A172 (cell line): ENCODE measurements at places on chromosomes 11 and 22.

DNA sequence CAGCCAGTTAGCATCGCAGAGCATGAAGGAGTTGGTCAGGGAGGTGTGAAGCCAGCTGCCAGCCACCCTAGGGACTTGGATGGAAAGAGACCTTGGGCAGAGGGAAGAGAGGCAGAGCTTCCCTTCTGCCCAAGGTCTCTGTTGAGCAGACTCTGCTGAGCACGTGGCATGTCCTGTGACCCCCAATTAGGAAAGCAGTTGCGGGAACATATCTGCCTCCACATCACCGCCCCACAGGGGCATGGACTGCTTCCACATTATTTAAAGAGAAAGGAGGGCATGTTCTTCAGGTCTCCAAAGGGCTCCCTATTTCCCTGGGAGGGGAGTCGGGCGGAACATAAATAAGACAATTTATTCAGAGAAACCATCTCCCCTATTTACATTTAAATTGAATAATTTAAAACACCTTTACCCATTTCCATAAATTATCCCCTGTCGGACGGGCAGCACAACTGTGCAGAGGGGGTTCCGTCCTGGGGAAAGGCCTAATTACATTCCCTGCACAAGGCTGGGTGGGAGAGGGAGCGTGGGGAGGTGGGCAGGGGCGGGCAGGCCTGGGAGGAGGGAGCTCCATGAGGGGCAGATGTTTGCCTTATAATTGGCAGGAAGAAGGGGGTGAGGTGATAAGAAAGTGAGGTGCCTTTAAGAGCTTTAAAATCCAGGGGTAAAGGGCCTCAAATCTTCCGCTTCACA, 88.8 kb upstream of the THY1 start:
- DNase-seq, result no peak

DNA sequence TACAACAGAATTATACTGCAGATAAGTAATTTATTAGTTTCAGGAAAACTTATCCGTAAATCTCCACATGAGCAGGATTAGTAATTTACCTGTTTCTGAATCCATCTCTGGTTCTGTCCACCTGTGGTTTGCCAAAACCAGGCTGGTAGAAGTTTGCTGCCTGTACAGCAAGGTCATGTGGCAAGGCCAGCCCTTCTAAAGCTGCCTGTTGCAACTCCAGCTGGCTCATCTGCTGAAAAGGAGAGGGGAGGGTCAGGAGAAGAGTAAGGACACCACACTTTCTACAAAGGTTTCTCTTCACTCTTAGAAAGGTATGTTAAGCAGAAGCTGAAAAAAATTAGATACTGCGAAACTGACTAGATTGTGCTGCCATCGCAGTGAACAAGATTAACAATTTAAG, 42.3 kb downstream of the EIF4ENIF1 start:
- no peak for DNase-seq

GRCh38 chr22:29936186-29936585, 53.2 kb downstream of the MTMR3 start:
- no peak for DNase-seq

DNA sequence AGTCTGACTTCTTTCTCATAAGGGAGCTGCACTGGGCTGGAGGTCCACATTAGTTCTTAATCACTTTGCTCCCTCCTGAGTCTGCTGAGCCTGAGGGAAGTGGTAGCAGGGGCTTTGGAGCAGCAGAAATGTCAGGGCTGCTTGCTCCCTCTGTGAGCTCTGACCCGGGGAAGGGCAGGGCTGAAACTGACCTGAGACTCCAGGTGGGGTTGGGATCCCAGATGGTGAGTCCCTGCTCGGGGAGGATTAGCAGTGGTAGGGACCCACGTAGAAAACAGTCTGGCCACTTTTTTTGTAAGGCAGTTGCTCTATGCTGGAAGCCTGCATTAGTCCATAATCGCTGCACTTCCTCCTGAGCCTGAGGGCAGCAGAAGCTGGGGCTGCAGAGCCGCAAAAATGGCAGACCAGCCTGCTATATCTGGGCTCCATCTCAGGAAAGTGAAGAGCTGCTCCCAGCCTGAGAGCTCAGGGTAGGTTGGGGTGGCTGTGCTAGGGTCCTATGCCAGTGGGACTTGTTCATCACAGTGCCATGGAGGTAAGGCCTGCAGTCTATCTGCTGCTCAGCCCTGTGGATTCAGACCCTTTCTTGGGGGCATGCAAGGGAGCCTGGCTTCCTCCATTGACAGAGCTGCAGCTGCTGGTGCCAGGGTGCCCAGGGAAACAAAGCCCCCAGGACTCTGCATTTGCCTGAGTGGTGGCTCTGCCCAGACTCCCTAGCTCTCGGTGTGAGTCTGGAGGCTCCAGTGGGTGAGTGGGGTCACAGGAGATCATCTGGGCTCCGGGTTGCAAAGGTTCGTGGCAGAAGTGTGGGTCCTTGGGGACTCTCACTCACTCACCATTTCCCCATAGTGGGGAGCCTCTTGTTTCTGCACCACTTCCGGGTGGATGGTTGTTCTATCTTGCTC, 854.3 kb downstream of the LUZP2 start:
- DNase-seq, result no peak

DNA sequence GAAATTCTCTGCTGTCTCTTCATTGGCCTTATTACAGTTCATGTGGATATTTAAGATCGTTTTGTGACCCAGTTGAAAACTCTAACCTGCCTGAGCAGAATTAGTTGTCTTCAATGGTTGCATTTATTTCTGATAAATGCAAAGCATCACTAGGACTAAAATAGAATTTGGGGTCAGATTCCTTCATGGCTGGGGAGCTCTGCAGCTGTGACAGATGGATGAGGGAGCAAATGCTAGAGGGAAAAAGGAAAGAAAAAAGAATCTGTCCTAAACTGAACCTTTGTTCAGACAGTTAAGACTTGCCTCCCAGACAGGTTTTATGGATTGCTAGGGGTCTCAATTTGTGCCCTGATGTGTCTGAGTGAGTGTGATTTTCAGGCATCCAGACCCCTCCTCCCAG, 113.0 kb downstream of the SYT9 start:
- DNase-seq, result no peak
